Activated CD4-positive, alpha-beta memory T cell treated with anti-CD3 and anti-CD28 coated beads, Interleukin-2, amount 10 ng/mL, durations not matched to agents 7 days and 5 days (primary cell): ENCODE measurements at places on chromosomes 11 and 22. TPM values are rescaled to one million over a fixed set of nuclear protein-coding genes. Genes with fewer than 3 reads are reported as not detected.

- DNase-seq = no peak
Observed at GRCh38 chr11:11756718-11757117, 85.1 kb upstream of the USP47 start.

Gene FOXR1
- not detected for total RNA-seq

DNA sequence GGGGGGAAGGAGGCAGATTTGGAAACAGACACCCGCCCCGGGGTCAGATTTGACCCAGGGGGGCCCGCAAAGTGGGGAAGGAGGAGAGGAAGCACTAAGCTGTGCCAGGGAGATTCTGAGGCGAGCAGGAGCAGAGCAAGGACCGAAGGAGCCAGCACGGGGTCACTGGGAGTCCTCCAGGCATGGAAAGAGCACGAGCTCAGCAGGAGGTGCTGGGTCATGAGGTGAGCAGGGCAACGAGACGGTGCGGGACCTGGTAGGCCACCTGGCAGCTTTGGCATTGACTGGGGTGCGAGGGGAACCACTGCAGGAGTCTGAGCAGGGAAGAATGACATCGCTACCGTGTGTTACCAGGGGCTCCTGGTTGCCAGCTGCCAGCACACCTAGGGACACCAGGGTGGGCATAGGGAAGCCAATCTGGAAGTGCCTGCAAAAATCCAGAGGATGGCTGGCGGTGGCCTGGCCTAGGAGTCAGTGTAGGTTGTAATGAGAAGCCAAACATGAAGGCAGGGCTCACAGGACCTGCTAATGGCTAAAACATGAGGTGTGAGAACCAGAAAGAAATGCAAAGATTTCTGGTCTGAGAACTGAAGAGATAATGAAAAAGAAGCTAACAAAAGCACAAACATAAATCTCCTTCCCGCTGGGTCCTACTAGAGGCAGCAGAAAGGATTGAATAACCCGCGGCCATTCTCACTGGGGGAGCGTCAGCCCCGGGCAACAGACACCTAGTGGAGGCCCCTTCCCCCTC is 63.5 kb downstream of the MICAL3 start:
- no peak for DNase-seq

Gene ANO9
- 73.5 TPM for total RNA-seq

DNA sequence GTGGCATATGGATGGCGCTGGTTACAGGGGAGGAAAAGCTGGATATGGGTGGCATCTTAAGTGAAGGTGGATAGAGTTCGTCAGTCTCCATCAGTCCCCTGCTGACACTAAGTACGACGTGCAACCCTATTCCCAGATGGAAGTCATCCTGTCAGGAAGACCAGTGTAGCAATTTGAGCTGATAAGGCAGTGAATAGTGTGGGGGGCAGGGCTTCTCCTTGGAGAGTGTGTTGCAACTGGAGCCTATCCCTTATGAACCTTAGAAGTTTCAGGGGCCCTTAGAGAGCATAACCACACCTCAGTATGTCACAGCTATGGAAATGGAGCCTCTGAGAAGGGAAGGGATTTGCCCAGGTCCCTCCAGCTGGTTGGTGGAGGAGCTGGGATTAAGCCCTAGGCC is 36.1 kb upstream of the ANKK1 start:
- DNase-seq = no peak

Gene KIF18A
- 26.7 TPM for total RNA-seq

DNA sequence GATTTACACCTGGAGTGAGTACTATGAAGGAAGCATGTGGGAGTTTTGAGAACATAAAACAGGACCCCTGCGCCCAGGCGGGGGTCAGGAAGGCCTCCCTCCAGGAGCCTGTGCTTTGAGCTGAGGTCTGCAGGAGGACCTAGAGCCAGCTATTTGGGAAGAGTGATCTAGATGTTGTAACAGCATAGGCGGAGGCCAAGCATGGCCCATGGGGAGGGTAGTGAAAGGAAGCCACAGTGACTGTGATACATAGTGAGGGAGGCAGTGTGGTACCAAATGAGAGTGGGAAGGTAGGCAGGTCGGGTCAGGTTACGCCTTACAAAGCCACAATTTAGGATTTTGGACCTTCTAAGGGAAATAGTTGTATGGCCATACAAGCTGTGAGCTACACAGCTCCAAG is 147.5 kb downstream of the PARVA start:
- no peak for DNase-seq

Gene SGSM1
- total RNA-seq = 0.93 TPM

GRCh38 chr22:37316875-37317371 is 34.6 kb downstream of the CYTH4 start:
- peak; percentile 79 for DNase-seq

- no peak for DNase-seq
Observed at GRCh38 chr11:21412652-21413383, 743.4 kb downstream of the NELL1 start.

DNA sequence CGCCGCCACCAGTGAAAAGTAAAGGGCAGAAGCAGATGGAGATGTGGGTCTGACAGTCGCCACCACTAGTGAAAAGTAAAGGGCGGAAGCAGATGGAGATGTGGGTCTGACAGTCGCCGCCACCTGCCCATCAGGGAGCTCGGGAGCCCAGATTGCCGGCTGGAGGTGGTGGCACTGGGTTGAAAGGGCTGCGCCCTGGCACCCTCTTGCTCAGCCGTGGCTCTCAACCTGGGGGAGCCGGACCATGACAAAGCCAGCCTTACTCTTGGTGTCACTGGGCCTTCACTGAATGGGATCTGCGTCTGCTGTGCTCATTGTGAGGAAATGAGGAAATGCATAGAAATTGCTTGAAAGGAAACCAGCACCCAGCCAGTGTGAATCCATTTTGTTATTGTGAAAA is 36.3 kb downstream of the AP2A2 start:
- DNase-seq = no peak

DNA sequence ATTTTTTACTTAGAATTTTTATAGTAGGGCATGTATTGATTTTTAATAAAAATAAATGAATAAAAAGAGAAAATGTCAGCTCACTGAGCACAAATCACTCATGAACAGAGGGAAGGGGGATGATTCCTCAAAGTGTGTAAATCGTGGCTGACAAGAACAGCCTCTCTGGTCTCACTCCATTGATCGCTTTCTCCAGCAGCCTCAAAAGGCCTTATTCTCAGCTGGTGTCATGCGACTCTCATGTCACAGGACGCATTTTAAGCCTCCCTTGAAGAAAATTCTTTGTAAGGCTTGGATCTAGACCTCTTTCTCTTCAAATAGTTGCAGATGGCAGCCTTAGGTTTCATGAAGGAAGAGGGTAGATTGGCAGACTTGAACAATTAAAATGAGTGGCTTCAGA is 33.9 kb upstream of the SLC5A12 start:
- DNase-seq = no peak

DNA sequence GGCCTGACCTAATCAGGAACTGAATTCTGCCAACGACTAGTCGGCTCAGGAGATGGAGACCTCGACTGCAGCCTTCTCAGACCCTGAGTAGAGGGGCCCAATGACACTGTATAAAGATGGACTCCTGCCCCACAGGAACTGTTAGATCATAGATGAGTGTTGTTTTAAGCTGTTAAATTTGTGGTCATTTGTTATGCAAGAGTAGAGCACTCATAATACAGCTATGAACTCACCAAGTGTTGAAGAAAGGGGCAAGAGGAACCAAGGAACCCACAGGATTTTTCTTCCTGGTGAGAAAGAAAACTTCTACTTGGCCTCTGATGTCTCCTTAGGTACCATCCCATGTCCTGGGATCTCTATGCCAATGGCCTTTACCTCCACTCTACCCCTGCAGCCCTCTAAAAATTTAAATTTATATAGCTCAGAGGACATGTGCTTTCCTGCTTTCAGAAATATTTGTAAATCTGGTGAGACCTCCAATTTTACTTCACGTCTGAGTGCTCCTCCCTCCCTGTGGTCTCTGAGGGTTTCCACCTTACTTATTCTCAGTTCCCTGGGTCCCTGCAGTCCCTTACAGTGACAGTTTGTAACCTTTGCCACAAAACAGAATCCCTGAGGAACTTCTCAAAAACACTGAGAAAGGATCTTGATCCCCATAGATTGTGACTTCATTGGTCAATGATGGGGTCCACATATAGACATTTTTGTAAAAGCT is 256.3 kb upstream of the ARHGAP20 start:
- DNase-seq = no peak

- DNase-seq = no peak
Observed at GRCh38 chr11:114366331-114367243, 33.7 kb downstream of the C11orf71 start.

DNA sequence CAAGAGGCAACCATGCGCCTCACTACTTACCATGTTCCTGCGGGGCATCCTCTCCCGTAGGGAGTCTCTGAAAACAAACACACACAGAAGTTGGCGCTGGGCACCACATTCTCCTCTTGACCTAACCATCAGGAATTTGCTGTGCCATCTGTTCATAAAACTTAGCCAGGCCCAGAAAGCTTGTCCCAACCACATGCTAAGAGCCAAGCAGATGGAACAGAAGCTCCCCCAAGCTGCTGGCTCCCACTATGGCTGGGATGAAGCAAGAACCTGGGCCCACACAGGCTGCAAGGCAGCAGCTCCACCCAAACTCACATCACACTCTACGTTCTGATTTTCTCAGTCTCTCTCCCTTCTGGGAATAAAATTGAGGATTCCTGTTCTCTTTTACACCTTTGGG is 17.4 kb downstream of the HPS4 start:
- DNase-seq = no peak

DNA sequence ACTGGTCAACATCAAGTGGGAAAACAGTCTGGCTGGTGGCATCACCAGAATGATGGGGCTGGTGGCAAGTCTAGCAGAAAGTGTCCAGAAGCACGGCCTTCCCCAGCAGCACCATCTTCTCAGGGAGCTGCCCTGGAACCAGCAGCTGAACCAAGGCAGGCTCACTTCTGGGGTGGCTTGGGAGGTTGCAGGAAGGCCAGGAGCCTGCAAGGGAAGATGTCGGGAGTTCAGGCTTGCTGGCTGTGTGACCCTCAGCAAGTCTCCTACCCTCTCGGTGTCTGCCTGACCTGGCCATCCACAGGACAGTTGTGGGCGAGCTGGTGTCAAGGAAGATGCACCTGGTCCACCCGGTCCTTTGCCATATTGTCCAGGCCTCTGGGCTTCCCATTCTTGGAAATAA is 2.3 kb upstream of the PNPLA5 start:
- no peak for DNase-seq

- DNase-seq = peak; percentile 48
Observed at GRCh38 chr22:37472418-37473006, 13.7 kb downstream of the MFNG start.

Gene VSIG10L2
- not detected for total RNA-seq

DNA sequence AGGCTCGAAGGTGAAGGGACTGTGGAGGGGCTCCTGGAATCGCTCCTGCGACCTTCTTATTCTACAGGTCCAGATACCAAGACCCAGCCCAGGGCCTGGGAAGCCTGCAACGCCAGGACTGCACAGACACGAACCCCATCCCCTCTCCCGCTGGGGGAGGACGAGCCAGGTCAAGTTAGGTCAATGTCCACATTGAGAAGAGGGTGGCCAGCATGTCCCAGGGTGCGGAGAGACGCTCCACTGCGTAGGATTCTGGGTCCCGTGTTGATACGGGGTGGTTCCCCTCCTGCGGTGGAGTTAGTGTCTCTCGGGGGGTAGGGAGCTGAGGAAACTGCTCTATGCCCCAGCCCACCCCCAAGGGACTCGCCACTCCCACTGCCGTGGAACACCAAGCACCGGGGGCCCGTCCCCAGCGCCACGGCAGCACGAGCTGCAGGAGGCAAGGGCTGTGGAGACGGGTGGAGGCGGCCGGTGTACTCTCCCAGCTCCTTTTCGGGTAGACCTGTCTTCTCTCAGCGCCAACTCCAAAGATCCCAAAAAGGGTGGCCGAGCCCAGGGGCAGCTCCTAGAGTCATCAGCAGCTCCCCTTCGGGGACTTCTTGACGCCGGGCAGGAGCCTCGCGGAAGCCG is 1.6 kb downstream of the GSC2 start:
- DNase-seq = no peak

- no peak for DNase-seq
Observed at GRCh38 chr11:27212248-27212780, 150.7 kb downstream of the CCDC34 start.

- DNase-seq = no peak
Observed at GRCh38 chr22:31102441-31103081, 4.8 kb downstream of the SELENOM start.

DNA sequence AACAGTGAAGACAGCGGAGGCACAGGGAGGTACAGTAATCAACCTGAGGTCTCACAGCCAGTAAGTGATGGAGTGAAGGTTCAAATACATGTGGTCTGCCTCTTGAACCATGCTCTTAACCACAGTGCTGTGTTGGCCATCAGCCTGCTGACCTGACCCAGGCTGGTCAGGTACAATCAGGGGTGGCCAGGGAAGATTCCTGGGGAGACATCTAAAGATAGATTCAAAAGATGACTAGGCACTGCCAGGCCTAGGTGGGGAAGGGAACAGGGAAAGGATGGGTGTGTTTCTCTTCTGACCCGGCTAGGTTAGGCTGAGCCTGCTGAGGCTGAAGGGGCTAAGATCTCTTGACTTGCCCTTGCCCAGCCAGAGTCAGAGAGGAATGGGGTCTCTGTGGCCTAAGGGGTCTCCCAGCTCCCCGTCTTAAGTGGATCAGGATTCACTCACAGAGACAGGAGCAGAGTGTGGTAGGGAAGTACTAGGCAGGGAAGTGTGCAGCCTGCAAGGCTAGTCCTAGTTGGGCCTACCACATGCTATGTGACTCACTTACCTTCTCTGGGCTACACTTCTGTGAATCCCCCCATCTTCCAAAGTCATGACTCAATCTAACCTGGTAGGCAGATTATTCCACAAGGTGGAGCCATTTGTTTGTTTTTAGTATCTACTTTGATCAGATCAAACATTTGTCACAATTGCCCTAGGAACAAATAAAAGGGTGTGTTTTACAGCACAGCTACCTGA is 10.4 kb upstream of the SREBF2 start:
- DNase-seq = no peak

Gene PTPN5
- total RNA-seq = not detected
